ENCODE measurements at places on chromosomes 12 and 14.

DNA sequence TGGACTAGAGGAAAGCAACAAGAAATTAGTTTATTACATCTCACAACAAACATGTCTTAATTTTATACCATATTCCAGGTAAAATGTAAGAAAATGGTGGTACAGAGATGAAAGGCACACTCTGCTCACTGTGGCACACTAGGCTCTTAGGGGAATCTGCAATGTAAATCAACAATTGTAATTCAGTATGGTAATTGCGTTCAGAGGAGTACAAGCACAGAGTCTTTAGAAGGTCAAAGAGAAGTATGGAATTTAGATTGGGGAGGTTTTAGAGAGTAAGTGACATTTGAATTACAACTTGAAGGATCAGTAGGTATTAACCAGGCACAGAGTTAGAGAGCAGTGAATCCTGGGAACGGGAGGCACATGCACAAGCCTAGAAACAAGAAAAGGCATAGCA, 694.0 kb upstream of the USP15 start:
- DNase-seq = no peak

- no peak for DNase-seq
Observed at GRCh38 chr14:35898217-35898775, 72.2 kb downstream of the BRMS1L start.

DNA sequence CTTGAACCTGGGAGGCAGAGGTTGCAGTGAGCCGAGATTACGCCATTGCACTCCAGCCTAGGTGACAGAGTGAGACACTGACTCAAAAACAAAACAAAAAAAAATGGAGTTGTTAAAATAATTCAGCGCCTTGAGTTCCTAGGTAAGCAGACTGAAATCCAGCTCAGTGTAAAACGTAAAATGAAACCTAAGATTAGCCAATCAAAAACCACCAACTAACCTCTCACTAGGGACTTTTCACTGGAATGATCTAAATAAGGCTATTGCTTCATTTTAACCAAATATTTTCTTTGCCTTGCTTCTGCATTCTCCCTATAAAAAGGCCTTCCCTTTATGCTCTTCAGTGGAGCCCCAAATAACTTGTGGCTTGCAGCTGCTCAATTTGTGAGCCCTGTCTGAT, 91.6 kb upstream of the HIF1A start:
- DNase-seq = peak; percentile 46

DNA sequence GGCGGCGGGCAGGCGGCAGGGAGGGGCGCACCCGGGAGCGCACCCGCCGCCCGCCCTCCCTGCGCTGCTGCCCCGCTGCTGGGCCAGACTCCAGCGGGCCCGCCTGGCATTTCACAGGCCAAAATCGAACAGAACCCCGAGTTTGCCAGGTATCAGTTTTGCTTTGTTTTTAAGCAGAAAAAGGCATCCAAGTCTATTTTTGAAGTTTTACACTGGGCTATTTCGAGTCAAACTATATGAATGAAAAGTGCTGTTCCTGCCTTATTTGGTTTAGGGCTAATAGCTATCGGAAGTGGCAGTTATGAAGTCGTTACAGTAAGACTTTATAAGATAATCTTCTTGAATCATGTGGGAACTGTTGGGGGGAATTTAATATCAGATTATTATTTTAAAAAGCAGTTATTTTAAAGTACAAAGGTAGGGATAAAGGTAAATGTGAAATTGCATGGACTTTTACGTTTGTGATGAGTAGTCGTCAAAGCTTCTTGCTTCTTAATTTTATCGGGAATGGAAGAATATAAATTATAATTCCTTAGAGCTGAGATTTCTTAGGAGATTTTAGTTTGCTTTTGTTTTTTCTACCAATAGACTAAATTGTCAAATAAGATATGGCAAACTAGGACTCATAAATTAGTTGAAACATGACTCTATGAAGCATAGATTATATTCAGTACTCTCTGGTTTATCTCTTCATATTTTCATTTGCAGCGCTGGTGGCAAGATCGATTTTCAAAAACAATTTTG, 1.1 kb downstream of the MSRB3 start:
- DNase-seq = no peak

Data from inflammatory macrophage (primary cell).